Activated T-cell treated with anti-CD3 and anti-CD28 coated beads, Interleukin-2, amount 50 U/mL, for 1 hour (primary cell): ENCODE measurements at places on chromosomes 5 and 9.
A peak's percentile ranks its signal among the peaks of the same experiment; 100 is the strongest.

- DNase-seq, result no peak
Observed at GRCh38 chr5:43571237-43571636, 14.4 kb upstream of the PAIP1 start.

GRCh38 chr9:86187121-86187520 is 72.3 kb downstream of the C9orf153 start:
- DNase-seq, result no peak

DNA sequence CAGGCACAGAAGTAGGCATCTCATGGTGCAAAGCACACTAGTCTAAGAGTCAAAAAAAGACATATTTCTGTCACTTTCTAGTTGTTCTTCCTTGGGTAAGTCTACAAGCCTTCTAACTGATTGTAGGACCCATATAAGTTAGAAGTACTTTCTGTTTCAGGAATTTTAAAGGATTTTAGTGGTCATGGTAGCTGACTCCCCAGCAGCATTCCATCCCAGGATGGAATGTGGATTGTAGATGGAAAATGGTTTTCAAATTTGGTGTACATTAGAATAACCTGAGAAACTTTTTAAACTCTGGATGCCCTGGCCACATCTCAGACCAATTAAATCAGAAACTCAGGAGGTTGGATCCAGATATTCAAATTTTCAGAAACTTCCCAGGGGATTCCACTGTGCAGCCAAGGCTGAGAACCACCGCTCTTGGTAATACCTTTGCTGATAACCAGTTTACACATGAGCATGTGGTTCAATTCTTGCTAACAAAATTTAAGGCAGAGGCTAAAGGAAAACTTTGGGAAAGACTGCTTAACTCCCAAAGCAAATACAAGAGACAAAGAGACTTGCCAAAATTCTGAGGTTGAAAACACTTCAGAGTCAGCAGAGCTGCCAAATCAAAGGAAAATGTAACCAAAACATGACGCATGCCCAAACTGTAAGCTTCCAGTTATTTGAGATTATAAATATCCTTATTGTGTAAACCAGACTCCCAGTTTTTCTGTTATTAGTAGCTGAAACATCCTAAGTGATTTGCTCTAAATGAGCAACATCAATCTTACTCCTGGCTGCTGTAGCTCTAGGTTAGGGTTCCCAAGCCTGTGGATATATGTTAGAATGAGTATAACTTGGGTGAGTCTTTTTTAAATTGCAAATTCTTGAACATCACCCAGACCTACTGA is 145.4 kb upstream of the MTAP start:
- DNase-seq, result no peak

GRCh38 chr5:14849516-14850294 is 21.9 kb downstream of the ANKH start:
- no peak for DNase-seq

DNA sequence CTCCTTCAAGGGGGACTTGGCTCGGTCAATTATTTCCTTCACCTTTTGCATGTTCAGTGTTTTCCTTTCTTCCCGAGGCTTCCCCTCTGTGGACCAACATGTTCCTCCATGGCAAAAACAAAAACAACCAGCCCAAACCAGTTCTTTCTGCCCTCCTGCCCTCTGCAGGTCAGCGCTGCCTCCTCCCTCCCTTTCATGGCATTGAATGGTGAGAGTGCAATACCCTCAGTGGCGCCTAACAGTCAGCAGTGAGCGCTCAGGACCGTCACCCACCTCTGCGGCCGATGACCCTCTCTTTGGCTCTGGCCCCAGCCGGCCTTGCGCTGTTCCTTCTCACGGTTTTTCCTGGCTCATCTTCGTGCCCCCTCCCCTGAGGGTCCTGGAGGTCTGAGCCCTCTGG is 34.4 kb upstream of the GNE start:
- DNase-seq, result no peak

DNA sequence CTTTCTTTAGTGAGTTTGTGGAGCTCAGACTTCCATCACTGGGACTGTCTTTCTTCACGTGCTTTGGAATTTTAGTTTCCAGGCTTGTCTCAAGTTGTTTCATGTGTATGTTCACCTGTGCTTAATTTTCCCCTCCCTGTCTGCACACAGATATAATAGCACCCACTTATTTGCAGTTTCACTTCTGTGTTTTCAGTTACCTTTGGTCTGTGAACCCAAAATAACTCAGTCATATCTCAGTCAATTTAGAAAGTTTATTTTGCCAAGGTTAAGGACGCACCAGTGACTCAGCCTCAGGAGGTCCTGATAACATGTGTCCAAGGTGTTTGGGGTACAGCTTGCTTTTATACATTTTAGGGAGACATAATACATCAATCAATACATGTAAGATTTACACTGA is 330.4 kb downstream of the ICE1 start:
- no peak for DNase-seq

DNA sequence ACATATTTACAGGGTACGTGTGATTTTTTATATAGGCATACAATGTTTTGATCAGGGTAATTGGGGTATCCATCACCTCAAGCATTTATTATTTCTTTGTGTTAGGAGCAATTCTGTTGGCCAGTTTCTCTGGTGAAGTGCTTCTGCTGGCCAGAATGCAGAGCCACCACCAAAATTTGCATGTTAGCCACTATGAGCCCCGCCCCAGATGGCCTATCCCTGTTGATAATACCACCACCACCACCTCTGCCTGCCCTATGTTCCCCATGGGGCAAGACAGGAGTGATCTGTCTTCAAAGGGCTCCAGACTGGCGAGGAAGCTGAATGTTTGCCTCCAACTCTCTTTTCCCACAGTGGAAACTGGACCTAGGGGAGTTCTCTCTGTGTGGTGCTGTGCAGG is 26.0 kb upstream of the JAK2 start:
- no peak for DNase-seq

DNA sequence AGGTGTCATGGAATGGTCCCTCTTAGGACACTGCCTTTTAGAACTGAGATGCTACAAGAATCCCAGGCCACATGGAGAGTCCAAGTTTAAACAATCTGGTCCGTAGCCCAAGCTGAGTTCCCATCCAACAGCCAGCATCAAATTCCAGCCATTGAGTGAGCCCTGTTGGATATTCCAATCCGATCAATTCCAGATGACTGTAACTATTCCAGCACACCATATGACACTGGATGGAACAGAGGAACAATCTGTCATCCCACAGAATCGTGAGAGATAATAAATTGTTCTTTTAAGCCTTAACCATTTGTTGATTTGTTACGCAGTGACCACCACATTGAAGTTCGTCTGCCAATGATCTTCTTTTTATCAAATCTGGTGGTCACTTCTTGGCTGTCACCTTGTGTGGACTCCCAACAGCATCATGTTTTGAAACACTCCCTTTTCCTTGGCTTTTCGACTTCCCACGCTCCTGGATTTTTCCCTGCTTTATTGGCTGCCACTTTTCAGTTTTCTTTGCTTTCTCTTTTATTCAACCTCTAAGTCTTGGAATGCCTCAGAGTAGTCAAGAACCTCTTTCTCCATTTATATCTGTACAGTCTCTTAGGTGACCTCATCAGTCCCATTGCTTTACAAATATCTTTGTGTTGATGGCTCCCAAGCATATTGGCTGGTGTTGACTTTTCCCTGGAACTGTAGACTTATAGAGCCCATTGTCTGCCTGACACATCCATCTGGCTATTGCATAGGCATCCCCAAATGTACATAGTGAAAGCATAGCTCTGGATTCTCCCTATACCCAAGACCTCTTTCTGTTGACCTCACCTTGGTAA is 46.1 kb downstream of the TNFSF15 start:
- DNase-seq, result no peak

GRCh38 chr9:78035383-78035993 is 3.9 kb upstream of the GNAQ start:
- peak; percentile 38 for DNase-seq
